ENCODE measurements at places on chromosomes 3 and 15.

- DNase-seq: no peak
Measured at GRCh38 chr15:74201710-74202420, 722 bp downstream of the STRA6 start.

DNA sequence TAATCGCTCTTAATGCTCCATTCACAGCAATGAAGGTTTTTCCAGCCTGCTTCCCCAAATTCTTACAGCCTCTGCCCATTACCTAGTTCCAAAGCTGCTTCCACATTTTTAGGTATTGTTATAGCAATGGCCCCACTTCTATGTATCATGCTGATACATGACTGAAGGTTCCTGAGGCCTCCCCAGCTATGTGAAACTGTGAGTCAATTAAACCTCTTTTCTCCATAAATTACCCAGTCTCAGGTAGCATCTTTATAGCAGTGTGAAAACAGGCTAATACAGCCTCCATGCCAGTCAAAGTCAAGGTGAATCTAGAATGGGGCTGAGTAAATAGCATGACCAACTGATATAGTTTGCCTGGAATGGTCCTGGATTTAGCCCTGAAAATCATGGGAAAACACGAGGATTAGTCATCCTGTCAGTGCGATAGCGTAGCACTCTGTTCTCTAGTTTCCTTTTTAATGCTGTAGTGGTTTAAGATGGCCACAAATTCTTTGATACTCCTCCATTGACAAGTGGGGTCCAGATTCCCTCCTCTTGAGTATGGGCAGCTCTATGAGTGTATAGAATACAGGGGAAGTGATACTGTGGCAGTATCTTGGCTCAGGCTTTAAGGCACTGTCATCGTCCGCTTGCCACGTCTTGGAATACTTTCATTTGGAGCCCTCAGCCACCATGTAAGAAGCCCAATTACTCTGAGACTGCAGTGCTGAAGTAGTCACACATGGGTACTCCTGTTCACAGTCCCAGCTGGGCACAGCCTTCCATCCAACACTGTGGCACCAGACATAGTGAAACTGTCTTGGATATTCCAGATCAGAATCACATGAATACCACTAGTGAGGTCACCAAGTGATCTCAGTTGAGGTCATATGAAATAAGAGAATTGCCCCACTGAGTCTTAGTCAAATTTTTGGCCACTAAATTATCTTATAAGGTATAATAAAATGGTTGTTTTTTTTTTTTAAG, 94.0 kb upstream of the PLCL2 start:
- DNase-seq: no peak

GRCh38 chr3:31853580-31853979, 127.5 kb downstream of the OSBPL10 start:
- DNase-seq: no peak

DNA sequence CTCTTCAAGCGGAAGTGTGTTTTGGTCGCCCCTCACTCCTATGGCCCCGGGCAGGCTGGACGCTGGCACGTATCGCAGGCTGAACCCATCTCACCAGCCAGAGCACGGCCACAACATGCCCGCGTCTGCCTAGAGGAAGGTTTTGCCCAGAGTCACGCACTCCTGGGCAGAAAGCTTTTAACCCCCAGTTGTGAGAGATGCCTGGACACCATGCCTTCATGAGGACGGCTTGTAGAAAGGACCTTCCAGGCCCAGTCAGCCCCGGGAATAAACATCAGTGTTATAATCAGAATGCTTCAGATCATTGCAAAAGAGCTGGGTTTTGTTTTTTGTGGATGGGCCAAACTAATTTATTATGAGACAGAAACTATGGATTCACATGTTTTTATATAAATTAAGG, 16.5 kb downstream of the CYFIP1 start:
- no peak for DNase-seq

GRCh38 chr3:46896386-46896785, 18.9 kb downstream of the PTH1R start:
- no peak for DNase-seq

- no peak for DNase-seq
Measured at GRCh38 chr15:35289024-35289617, 204.0 kb upstream of the NANOGP8 start.

GRCh38 chr15:94417501-94418293, 186.3 kb downstream of the MCTP2 start:
- DNase-seq: no peak

- peak; percentile 76 for DNase-seq
Measured at GRCh38 chr3:147415874-147416273, 6.7 kb downstream of the ZIC1 start.

GRCh38 chr3:71031914-71032521, 551.5 kb downstream of the FOXP1 start:
- DNase-seq: no peak

DNA sequence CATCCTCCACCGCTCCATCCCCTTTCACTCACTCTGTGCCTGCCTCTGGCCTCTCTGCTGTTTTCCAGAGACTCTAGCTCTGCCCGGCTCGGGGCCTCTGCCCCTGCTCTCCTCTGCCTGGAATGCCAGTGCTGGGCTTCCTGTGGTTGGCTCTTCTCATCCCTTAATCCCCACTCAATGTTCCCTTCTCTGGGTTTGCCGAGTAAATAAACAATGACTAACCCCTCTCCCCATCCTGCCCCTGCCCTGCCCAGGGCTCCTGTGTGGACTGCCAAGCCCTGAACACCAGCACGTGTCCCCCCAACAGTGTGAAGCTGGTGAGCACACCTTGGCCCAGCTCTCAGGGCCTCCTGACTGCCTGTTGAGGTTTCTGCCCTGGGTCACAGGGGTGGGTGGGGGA, 12.2 kb downstream of the STAB1 start:
- no peak for DNase-seq

GRCh38 chr3:131630097-131630496, 127.3 kb upstream of the MRPL3 start:
- DNase-seq: no peak

DNA sequence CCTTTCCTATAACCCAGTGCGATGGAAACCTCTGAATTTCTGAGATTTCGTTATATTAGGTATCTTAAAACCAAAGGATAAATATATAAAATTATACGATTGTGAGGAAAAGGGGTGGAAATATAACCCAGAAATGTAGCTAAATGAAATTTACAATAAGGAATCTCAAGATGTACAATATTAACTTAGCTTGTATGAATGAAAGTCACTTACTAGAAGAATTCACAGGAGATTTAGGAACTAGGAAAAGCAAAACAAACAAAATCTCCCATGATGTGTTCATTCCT, 159.2 kb downstream of the USP13 start:
- no peak for DNase-seq

GRCh38 chr3:180590396-180590795, 11.6 kb upstream of the TTC14 start:
- DNase-seq: no peak

GRCh38 chr3:133939463-133939835, 43.8 kb upstream of the RAB6B start:
- DNase-seq: no peak

DNA sequence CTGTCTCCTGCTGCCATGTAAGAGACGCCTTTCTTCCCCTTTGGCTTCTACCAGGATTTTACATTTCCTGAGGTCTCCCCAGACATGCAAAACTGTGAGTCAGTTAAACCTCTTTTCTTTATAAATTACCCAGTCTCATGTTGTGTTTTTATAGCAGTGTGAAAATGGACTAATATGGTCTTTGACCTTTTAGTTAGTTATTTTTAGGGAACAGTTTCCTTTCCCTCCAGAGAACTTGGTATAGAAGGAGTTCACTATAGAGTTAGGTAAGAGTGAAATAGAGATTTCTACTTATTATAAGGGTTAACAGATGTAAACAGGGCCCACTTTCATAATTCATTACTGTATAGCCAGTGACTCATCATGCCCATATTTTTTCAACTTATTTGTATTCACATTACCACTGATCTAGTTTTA, 170.9 kb downstream of the UNC13C start:
- DNase-seq: no peak

DNA sequence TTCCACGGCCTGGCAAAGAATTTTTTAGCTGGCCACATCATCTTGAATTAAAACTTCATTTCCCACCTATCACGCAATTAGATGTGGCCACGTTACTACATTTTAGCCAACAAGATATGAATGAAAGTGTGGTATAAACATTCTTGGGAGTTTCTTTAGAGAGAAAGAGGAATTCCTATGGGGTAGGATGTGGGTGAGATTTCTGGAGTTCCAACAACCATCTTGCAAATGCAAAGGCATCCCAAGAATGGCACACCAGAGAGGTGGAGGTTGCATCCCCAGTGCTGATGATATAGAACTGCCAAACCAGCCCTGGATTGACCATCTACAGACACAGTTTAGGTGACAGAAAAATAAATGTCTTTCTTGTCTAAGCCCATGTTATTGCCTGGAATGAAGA, 66.3 kb upstream of the AKAP13 start:
- no peak for DNase-seq

GRCh38 chr15:66039117-66039871, 170.0 kb downstream of the RAB11A start:
- no peak for DNase-seq

DNA sequence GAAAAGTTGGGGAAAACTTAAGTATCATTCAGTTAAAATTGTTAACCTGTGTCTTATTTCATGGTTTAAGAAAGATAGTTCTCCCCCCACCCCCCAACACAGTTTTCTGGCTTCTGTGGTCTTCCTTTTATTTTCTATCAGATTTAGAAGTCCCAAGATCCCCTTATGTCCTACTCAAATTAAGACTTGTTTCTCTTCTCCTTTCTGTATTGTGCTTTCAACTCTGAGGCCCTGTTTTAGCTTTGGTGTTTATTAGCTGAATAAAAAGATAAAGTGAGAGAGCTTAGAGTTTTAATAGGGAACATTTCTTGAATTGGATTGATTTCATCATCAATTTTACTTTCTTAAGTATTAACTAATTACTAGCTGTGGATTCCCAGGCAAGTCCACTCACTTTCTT, 62.6 kb downstream of the AKAP13 start:
- DNase-seq: no peak

DNA sequence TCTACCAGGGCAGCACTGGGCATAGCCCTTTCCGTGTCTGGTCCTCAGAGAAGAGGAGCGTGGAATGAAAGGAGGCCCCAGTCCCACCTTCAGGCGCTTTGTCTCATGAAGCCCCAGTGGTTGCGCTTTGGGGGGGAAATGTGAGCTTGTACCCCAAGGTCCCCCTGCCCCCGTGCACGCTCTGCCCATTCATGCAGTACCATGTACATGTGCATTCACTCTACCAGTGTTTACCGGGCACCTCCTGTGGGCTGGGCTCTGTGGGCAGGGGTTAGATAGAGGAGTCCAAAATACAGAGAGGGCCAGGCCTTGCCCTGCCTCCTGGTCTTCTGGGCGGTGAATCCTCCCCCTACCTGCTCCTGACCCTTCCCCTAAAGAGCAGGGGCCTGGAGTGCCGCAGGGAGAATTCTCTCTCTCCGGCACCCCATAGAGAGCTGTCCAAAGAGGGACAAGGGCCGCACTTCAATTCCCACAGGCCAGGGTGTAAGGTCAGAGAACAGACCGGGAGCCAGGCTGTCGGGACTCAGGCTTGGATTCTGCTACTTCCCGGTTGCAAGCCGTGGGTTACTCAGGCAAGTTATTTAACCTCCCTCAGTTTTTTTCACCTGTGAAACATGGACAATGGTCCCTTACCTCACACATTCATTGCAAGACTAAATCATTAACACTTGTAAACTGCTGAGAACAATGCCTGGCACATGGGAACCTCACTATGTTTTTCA, 153.4 kb downstream of the MEGF11 start:
- DNase-seq: no peak

DNA sequence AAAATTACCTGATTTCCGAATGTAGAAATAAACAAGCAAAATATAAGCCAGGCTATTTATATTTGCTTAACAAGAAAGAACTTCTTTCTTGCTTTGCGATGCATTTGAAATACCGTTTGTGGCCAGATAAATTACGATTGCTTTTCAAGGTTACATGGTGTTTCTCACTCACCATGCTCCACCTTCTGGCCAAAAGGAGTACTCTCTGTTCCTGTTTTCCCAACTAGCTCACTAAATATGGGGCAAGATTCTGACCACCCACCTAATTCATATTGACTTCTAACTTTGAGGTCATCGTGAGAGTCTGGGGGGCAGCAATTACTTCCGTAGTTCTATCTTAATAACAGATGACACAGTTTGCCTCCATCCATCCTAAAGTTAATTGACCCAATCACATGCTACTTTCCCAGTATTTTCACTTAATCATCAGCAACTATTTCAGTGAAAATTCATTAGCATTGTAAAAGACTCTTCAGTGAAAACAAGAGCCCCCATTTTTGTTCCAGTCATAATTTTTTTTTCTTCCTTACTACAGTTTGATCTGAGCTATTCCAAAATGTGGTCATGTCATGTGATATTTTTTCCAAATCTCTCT, 25.9 kb downstream of the ACP3 start:
- DNase-seq: peak; percentile 36

DNA sequence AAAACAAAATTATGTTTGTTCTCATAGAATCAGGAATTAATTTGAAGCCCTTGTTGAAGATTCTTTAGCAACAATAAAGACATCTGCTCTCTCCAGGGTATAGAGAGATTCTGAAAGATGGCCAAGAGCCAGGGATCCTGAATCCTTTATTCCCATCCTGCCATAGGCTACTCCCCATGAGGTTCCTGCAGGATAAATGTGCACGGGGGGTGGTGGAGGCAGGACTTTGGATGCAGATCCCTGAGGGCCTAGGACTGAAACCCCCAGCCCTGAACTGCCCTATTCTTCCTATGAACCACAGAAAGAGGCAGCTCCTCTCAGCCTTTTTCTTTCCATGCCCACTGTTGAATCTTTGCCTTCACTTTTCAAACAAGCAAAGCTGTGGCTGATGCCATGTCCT, 17.1 kb downstream of the TMEM108 start:
- no peak for DNase-seq

- no peak for DNase-seq
Measured at GRCh38 chr15:91447991-91448644, 348.1 kb downstream of the SV2B start.

DNA sequence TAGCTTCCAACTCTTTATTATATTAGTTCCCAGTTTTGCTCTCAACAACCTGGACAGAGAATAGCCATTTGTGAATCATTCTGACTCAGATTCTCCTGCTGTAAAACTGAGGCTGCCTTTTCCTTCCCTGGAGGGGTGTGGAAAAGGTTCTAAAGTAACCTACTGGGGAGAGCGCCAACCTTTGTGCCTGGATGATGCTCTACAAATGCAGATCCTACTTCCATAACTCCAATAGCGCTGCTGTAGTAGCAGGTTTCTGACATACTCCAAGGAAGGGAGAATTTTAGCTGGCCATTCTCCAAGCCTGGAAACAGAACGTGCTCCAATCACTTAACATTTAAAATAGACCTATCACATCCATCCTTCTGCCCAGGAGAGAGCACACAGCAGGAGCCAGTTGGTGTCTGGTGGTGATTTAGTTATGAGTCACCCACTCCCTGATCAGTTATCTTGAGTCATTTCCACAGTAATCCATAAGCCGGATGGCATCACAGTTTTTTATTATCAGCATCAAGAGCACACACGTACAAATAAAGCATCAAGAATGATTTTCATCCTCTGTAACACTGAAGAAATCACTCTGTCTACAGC, 38.3 kb downstream of the MYH15 start:
- no peak for DNase-seq

- no peak for DNase-seq
Measured at GRCh38 chr3:37731895-37732294, 129.8 kb upstream of the CTDSPL start.

- no peak for DNase-seq
Measured at GRCh38 chr3:57852896-57853295, 96.8 kb downstream of the SLMAP start.
